ENCODE measurements at places on chromosomes 3 and 15.

DNA sequence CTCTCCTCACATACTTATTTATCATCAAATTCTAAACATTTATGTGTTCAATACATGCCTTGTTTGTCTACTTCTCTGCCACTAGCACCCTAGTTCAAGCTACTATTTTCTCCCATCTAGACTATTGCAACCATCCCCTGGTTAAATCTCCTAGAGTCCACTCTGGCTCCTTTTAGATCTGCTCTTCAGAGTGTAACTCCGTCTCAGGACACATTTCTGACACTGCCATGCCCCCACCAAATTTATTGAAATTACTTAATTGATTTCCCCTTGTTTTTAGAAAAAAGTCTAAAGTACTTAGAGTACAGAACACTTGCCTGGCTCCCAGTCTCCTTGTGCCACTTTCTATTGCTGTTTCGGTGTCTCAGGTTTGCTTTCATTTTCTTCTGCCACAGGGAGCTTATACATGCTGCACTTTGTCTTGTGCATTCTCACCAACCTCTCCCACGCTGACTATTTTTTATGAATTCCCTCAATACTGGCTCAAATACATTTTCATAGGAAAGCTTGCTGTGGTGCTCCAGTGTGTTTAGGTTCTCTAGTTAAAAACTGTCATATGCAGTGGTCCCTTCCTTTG lies 792.3 kb downstream of the DIPK2A start:
- DNase-seq, result no peak

DNA sequence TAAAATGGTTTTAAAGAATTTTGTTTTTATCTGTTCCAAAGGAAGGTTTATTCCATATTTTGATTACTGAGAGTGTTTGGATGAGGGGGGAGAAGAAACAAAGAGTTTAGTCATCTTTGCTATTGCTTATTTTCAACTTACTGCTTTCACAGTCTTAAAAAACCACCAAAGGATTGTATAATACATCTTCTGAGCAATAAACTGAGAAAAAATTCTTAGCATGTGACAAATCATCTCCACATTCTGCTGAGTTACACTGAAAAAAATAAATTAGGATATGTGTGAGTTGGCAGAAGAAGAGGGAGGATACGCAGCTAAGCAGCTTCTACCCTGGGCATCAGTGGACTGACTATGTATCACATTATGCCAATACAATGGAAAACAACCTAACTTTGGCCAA lies 23.2 kb upstream of the ACTC1 start:
- no peak for DNase-seq

DNA sequence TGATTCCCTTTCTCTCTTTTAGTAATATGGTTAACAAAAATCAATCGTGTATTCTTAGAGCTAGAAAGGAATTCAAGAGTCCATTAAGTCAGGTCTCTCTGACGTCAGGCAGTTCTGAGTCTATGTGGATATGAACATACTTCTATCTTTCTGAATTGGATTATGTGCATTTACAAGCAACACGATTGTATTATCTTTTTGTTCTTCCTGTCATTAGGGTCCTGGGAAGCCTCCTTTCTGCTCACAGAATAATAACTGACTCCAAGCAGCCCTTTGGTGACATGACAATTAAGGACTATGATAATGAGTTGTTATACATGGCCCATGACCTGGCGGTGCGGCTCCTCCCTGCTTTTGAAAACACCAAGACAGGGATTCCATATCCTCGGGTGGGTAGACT lies 14.0 kb downstream of the EDEM1 start:
- DNase-seq, result no peak

DNA sequence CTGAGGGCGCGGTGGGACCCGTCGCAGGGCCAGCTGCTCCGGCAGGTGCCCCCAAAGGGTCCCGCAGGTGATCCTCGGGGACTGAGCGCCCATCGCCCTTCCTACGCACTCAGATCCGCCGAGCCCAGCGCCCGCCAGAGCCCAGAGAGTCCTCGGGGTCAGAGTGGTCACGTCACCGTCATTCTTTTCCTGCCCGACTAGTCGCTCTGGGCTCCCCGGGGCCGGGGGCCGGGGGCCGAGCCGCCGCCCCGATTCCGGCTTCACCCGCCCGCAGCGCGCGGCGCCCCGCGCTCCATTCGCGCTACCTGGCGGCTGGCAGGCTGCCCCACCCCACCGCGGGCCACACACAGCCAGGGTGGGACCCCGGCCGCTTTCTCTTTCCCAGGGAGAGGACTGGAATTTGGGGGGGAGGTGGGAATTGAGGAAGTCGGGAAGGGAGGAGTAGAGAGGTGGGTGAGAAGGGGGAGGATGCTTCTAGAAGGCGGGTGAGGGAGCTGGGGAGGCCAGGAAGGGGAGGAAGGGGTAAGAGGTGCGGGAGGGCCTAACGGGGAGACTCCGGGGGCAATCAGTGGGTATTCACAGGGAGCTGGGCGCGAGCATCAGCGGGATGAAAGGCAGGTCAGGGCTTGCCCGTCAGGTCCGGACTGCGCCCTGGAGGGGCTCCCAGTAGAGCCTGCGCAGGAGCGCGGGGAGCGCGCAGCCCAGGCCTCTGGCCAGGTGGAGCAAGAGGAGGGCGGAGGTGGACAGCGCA lies 36.1 kb upstream of the EPHB3 start:
- DNase-seq, result no peak

DNA sequence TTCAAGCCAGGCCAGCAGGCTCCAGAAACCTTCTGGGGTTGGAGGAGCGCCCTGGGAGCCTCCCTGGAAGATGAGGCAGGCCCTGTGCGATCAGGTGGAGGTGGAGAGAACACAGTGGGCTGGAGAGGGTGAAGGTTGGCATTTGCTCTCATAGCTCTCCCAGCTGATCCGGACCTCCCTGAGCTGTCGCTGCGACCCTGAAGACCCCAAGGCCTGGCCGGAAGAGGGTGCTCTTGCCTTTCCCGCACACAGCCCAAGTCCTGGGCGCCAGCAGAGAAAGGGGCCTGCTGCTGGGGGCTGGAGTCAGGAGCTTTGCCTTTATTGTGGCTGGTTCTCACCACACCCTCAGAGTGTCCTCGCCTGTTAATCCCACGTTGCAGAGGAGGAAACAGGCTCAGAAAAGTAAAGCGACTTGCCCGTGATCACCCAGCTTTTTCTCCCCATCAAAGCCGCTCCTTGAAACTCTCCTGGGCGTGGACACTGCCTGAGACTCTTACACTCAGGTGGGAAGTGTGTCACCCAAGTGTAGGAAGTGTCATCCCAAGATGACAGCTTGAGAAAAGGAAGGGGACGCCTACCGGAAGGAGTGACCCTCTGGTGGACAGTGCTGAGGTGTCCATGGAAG lies 8.6 kb upstream of the RPL29 start:
- DNase-seq, result peak; percentile 84

- DNase-seq, result no peak
Observed at GRCh38 chr3:194458131-194458530, 28.7 kb downstream of the ATP13A3 start.

GRCh38 chr3:46462111-46462510 lies 2.6 kb downstream of the LTF start:
- no peak for DNase-seq

DNA sequence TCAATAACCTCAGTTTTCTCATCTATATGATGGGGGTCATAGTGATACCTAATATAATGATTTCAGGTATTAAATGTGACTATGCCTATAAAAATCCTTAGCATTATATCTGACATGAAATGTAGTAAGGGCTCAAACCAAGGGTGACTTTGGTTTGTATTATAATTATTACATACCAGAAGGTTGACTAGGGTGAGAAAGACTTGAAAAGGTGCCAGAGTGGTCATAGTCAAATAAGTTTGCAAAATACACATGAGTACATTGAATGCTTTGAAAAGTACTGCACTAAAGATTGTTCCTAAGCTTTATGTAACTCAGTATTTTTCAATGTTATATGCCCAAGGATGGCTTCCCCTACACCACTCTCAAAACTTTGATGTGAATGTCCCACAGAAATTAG lies 297.2 kb downstream of the ARPP21 start:
- DNase-seq, result no peak
